Kidney epithelial cell (primary cell): ENCODE measurements at places on chromosomes 6 and 20. TPM values are rescaled to one million over a fixed set of nuclear protein-coding genes. Genes with fewer than 3 reads are reported as not detected.
A peak's percentile ranks its signal among the peaks of the same experiment; 100 is the strongest.

The PRIM2 gene
- total RNA-seq, result 16.2 and 17.9 TPM in 2 replicates

GRCh38 chr6:80182308-80182707, 75.8 kb downstream of the BCKDHB start:
- peak; percentile 25 for DNase-seq

DNA sequence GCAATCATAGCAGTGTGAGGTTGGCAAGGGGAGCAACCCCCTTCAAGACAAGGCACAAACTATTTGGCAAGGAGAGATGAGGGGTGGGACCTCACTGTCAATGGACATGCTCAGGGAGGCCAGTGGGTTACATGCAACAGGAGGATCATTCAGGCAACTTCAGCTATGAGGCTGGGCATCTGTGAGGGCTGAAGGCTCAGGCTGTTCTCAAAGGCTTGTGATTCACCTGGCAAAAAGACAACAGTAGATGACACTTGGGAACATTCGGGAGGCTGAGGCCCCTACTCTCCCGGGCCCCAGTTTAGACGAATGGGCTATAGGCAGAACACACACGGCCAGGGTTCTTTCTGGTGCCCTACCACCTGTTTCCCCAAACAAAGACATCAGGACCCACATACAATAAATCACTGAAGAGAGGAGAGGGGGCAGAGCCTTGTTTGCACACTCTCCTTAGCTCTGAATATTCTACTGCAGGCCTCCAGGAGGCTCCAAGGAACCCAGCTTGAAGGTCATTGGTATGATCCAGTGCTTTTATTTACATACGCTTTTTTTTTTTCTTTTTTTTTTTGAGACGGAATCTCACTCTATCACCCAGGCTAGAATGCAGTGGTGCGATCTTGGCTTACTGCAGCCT, 7.9 kb downstream of the TUBB start:
- no peak for DNase-seq

DNA sequence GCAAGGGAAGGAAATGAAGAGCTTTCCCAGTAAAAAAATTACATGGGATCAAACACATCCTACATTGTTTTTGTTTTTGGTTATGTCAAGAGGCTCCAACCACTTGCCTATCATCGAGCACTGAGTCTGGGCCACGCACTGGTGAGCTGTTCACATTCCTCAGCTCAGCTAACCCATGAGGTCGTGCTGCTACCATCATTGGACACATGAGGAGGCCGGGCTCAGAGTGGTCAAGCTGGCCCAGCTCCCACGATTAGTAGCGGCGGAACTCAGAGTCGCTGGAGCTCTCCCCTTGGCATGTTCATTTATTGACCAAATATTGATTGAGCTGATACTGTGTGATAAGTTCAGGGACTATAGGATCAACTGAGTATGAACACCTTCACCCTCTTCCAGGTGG, 164.9 kb downstream of the CDH26 start:
- no peak for DNase-seq

DNA sequence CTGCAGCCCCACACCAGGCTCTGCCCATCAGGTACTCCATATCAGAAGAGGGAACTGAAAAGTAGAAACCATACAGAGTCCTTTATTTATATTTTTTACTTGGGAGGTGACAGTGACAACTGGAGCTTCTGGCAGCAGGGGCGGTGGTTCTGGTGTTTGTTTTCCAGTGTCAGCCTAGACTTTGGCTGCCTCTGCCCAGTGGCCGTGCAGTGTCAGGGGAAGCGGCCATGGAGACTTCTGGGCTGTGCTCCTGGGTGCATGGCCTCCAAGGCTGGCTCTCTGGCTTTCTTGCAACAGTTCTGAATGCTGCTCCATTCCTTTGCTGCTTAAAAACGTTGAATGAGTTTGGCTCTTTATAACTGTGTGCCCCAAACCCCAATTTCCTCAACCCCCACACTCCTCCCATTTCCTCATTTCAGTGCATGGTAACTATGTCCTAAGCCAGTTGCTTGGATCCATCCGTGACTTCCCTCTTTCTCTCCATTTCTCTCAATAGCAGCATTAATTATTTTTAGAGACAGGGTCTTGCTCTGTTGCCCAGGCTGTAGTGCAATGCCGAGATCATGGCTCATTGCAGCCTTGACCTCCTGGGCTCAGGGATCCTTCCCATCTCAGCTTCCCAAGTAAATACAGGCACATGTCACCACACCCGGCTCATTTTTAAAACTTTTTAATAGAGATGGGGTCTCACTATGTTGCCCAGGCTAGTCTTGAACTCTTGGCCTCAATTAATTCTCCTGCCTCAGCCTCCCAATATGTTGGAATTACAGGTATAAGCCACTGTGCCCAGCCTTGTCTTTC, 141.1 kb upstream of the SGK1 start:
- DNase-seq, result no peak

GRCh38 chr6:11113038-11113437, 1.5 kb upstream of the ERVFRD-1 start:
- no peak for DNase-seq
